ENCODE measurements at places on chromosomes 11 and 22. TPM values are rescaled to one million over a fixed set of nuclear protein-coding genes. Genes with fewer than 3 reads are reported as not detected.

OR10D3 gene
- total RNA-seq = not detected

IGF2 gene
- total RNA-seq = 3.3 TPM

NAALAD2 gene
- total RNA-seq = not detected

EPS8L2 gene
- total RNA-seq = 7.8 TPM

TPBGL gene
- total RNA-seq = 0.09 TPM

CD44 gene
- 534 TPM for total RNA-seq

TRPM5 gene
- not detected for total RNA-seq

LUZP2 gene
- total RNA-seq = not detected

CST6 gene
- total RNA-seq = not detected

CSF2RB gene
- total RNA-seq = 0.13 TPM

MN1 gene
- 0.13 TPM for total RNA-seq

C11orf65 gene
- 0.64 TPM for total RNA-seq

OR8A1 gene
- not detected for total RNA-seq

TMEM25 gene
- 7.0 TPM for total RNA-seq

GRCh38 chr11:101567071-101567470 is 16.7 kb downstream of the TRPC6 start:
- DNase-seq = no peak

- DNase-seq = peak; percentile 65
Observed at GRCh38 chr11:126416542-126417090, 61.1 kb downstream of the ST3GAL4 start.

DNA sequence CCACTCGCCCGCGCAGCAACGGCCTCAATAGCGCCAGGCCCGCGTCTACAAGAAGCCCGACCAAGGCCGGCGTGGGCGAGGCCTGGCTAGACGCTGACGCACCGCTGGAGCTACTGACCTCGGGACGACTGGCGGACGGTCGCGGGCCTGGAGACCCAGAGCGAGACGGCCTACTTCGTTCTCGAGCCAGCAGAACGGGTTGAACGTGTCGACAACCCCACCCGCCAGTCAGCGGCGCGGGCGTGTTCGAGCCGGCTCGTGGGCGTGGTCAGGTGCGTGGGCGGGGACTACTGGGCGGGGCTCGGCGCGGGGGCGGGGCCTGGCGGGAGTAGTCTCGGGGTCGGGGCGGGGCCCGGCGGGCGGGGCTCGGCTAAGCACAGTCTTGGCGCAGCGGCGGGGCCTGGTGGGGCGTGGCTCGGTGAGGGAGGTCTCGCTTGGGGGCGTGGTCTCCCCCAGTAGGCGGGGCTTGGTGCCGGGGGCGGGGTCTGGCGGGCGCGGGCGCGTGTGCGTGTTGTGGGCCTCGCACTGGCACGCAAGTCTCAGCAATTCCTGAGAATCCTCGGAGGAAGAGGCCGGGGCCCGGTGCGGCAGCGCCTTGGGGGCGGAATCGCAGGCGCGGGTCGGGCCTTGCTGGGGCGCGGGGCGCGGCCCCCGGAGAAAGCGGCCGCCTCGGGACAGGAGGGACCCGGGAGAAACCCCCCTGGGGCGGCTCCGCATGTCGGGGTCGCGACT is at the start of gene RNH1:
Gene RNH1 (minus strand): TSS at position 248 of the 732 bp plus-strand sequence. CDS start 5,080 bp downstream, outside the sequence.
- peak; percentile 100 for DNase-seq

GRCh38 chr11:119688356-119688755 is 40.6 kb downstream of the NECTIN1 start:
- DNase-seq = no peak

DNA sequence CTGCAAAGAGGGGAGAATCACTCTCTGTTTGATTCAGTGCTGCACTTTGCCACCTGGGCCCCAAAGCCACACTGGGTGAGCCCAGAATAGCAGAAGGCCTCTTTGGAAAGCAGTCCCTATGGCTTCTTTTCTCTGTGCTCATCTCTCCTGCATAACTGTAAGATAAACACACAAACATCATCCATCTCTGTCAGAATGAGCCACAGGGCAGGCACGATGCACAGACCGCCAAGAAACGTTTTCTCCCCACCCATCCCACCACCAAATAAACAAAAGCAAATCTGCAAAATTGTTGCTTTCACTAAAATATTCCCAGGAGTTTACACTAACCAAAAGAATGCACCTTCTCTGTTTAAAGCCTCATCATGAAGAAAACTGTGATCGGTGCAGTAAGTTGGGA is 196.4 kb upstream of the POU2AF2 start:
- DNase-seq = no peak

DNA sequence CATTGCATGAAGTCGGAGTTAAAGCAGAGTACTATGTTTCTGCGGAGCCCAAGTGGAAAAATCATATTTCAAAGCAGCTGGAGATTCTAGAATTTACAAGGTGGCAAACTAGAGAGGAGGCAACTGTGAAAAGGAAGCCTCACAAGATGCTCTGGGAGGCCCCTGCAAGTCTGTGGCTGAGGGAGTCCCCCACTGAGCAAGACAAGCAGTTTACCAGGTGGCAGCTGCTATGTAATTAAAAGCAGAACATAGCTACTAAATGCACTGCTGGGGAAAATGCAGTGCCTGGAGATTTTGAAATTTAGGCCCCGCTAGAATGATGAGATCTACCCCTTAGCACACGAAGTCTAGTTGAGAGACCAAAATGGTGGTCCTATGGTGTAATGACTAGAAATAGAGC is 728.0 kb downstream of the OPCML start:
- DNase-seq = no peak

DNA sequence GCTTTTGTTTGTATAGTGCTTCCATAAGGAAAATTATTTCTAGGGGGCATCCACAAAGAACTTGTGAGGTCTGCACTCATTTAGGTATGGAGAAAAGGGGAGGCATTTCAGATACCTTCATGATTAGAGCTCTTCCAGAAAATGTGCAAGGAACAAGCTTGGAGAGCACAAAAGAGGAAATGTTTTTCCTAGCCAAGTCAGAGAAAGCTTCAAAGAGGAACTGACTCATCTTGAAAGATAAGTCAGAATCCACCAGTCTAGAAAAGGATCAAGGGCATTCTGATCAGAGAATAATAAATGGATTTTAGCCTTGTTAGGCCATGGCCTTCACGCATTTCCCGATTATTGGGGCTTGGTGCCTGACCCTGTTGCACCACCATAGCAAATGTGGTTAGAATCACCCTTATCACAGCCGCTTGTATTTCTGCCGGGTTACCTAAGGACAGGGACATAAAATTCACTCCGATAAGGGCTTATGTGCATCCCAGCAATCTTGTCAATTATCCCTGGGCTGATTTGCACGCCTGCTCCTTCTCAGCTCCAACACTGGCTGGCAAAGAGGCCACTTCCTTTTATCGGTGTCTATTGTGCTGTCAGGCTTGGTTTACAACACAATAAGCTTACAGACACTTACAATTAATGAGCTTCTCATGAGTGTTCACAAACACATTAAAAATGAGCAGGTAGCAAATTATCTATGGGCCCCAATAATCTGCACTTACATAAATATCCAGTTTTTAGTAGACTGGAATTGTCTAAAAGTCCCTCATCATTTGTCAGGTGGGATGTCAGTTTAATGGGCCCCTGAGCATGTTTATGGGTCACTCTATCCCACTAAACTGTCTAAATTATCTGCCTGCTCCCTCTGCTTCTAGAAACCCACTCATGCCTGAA is 613.5 kb downstream of the SOX6 start:
- no peak for DNase-seq

- no peak for DNase-seq
Observed at GRCh38 chr11:133745791-133746190, 99.5 kb downstream of the SPATA19 start.

- no peak for DNase-seq
Observed at GRCh38 chr22:42026705-42027104, 28.1 kb downstream of the WBP2NL start.

DNA sequence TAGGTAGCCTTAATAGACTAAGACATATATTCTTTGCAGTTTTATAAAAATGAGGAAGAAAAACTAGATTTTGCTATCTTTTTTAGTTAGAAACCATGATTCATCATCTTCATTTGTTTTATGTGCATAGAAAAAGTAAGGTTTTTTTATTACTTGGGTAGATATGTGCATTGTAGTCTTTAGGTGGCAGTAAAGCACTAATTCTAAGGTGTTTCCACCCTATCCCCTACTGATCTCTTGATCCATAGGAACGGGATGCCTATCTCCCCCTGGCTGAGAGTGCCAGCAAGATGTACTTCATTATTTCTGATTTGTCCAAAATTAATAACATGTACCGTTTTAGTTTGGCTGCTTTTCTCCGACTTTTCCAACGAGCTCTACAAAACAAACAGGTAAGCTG is 148.1 kb downstream of the DYNC2H1 start:
- no peak for DNase-seq

DNA sequence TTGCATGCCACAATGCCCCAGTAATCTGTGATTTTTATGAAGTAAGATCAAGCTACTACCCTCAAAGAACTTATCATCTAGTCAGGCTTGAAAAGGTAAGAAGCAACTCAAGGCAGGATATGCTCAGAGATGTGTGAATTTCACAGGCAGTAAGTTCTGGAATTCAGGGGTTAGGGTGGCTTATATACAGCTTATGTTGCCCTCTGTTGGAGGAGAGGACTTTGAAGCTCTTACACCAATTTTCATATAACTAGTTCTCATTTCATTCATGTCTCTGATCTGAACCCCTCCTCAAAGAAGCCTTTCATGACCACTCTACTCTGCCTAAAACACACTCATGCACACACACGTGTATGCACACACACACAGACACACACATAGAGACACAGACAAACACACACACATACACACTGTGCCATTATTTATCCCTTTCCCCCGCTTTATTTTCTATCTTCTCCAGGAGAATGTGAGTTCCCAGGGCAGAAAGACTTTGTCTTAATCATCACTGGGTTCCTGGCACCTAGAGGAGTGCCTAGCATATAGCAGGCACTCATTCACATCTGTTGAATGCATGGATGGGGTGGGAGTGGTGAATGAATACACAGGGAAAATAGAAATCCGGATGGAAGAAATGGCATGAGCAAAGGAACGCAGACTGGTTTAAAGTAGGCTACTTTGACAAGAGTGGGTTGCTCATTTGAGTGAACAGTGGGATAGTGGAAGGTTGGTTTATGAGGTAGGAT is 220.7 kb upstream of the ZBED5 start:
- DNase-seq = no peak

DNA sequence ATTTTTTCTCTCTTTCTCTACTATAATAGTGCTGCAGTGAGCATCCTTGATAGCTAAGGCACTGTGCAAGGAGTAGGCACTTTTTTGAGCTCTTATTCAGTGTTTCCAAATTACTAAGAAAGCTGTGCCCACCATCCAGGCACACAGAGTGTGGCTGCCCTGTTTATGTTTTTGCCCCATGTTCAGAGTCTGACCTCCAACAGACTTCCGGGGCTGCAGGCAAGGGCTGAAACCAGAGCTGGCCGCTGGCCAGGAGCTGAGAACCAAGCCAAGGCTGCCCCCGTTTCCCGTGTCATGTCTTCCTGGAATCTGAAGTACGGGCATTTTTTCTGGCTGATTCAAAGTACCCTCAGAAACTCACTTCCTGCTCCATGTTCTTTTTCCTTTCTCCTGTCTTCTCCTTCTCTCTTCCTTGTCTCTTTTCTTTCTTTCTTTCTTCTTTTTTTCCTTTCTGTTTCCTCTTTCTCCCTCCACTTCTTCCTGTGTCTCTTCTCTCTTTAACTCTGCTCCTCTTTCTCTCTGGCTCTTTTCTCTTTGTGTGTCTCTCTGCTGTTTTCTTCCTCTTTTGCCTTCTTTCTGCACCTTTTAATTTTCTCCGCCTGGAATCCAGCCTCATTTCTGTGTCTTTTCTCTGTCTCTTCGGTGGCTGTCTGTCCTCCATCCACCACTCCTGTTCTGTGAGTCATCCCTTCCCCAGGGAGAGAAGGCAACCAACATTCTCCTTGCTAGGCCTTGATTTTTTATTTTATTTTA is 17.0 kb upstream of the KCTD14 start:
- no peak for DNase-seq

- no peak for DNase-seq
Observed at GRCh38 chr22:49765091-49765771, 62.4 kb downstream of the BRD1 start.

GRCh38 chr22:28143961-28144745 is 225.1 kb upstream of the PITPNB start:
- DNase-seq = no peak

- no peak for DNase-seq
Observed at GRCh38 chr11:102850973-102851745, 7.8 kb upstream of the MMP3 start.

DNA sequence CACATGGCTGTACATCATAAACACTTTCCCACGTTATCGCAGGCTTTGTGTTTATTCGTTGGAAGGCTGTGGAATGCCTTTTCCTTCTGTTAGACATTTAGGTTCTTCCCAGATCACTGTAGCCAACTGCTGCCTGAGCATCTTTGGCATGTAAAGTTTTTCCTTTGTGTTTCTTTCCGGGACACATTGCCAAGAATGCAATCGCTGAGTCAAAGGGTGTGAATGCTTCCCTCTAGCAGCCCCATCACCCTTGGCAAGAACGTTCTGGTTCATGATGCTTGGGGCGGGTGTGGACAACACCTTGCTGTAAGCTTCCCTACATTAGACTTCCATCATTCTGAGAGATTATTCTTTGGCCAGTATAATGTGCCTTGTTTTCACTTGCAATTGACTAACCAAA is 136.2 kb downstream of the OSBP2 start:
- no peak for DNase-seq

- DNase-seq = peak; percentile 96
Observed at GRCh38 chr11:62855571-62856332, 16.4 kb upstream of the WDR74 start.

- DNase-seq = no peak
Observed at GRCh38 chr11:69636512-69637197, 4.3 kb upstream of the CCND1 start.

DNA sequence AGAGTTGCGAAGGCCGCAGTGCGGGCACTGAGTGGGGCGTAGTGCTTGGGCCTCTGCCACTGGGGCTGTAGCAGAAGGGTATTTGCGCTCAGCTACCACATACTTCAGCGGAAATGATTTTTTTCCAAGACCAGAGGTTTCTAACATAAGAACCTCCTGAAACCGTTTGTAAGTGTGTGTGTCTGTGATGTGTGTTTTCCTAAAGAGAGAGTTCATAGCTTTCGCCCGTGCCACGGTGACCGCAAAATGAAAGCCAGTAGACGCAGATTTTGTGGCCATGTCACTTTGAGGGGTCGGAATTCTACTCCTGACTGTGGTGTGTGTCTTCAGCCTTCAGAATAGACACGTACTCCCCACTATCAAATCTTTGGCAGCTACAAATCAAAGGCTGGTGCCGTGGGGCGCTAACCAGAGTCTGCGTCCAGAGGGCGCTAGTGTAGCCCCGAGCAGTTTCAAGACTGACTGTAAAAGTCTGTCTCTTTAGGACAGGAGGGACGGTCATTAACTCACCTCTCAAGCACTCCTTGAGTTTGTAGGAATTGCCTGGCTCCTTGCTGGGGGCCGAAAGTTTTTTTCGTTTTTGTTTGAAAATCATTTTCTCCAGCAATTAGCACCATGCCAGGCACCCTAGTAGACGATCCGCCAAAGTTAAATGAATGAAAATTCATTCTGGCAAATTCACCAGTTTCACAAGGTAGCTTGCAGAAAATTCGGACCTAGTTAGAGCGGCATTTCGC is 2.5 kb upstream of the CALCA start:
- DNase-seq = peak; percentile 35

GRCh38 chr11:110582728-110583432 is 129.4 kb downstream of the ARHGAP20 start:
- no peak for DNase-seq

- DNase-seq = no peak
Observed at GRCh38 chr11:12741671-12742216, 67.5 kb downstream of the TEAD1 start.

GRCh38 chr11:11210446-11210845 is 142.6 kb downstream of the CSNK2A3 start:
- no peak for DNase-seq

- no peak for DNase-seq
Observed at GRCh38 chr11:1150769-1151365, 6.9 kb upstream of the MUC5AC start.

All from CD8-positive, alpha-beta memory T cell (primary cell).